ENCODE measurements at places on chromosomes 2 and 18.

DNA sequence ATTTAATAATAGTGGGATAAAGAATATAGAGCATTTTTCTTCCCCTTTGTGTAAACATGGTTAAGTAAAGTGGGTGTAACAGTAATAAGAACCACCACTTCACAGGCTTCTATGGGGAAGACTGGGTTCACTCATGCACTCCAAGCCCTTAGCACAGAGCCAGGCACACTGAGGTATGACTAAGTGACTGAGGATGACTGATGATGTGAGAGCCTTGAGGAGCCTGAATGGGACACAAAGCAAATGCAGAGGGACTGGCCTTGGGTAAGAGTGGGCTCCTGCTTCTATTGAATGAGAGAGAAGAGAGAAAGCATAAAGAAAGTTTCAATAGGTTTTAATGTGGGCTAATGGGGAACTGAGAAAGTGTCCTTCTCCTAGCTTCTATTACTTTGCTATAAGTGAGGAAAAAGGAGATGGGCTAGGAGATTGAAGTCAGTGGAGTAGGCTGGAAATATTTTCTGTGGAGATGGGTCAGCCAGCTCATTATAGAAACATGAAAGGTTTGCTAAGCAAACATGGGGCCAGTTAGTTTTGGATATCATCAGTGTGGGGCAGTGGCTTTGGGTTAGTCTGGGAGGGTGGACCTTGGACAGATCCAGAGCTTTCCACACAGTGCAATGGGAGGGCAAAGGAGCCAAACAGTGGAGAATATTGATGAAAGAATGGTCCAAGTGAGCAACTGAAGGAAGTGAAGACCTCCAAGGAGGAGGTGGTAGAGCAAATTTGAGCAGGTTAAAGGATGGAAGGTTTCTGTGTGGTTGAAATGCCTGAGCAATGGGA is 20.6 kb downstream of the IL1F10 start:
- DNase-seq: no peak

- DNase-seq: no peak
Measured at GRCh38 chr2:168525020-168525419, 68.9 kb downstream of the CERS6 start.

DNA sequence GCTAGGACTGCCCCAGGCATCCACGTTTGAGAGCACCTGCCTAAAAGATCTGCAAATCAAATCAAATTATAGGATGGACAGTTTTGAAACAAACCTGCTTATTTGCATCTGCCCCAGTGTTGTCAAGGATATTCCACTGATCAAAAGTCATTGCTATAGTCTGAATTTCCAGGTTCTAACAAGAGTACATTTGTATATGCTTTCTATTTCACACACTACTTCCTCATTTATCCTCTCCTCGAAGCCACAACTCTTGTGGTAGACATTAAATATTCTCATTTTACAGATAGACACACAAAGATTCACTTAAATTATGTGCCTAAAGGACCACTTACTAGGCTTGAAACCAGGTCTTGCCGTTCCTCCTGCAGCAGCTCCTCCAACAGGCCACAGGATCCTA is 11.9 kb upstream of the TET3 start:
- no peak for DNase-seq

- DNase-seq: no peak
Measured at GRCh38 chr18:45910405-45911023, 56.6 kb downstream of the EPG5 start.

Data from fibroblast of skin of left biceps (primary cell).